ENCODE measurements at places on chromosomes 1 and 21. TPM values are rescaled to one million over a fixed set of nuclear protein-coding genes. Genes with fewer than 3 reads are reported as not detected.

SLC35F3 gene
- total RNA-seq = 0.30 TPM

CHI3L2 gene
- 0.89 TPM for total RNA-seq

B3GALT2 gene
- 0.37 TPM for total RNA-seq

AMY1B gene
- total RNA-seq = not detected

PLPPR4 gene
- total RNA-seq = not detected

CELA3B gene
- not detected for total RNA-seq

INSRR gene
- total RNA-seq = not detected

PAPPA2 gene
- 15.4 TPM for total RNA-seq

ANGPTL3 gene
- not detected for total RNA-seq

MFAP2 gene
- total RNA-seq = 34.6 TPM

NLRP3 gene
- total RNA-seq = 2.4 TPM

LDLRAD1 gene
- not detected for total RNA-seq

EDN2 gene
- total RNA-seq = not detected

RGS18 gene
- total RNA-seq = not detected

ORC1 gene
- 3.2 TPM for total RNA-seq

GUK1 gene
- 379 TPM for total RNA-seq

SPATA46 gene
- total RNA-seq = not detected

BMP8B gene
- not detected for total RNA-seq

LRRC39 gene
- 0.37 TPM for total RNA-seq

KTI12 gene
- total RNA-seq = 11.9 TPM

WDR64 gene
- total RNA-seq = not detected

OR2AK2 gene
- total RNA-seq = not detected

C1orf105 gene
- not detected for total RNA-seq

FMO5 gene
- total RNA-seq = 0.32 TPM

FCRLB gene
- 3.7 TPM for total RNA-seq

C1QA gene
- total RNA-seq = not detected

VWA5B1 gene
- not detected for total RNA-seq

PRMT6 gene
- 11.9 TPM for total RNA-seq

SYT14 gene
- 0.89 TPM for total RNA-seq

RXRG gene
- total RNA-seq = not detected

CNR2 gene
- total RNA-seq = not detected

PWP2 gene
- 4.8 TPM for total RNA-seq

CASQ2 gene
- not detected for total RNA-seq

NEXN gene
- total RNA-seq = 19.3 TPM

C1orf167 gene
- not detected for total RNA-seq

GLMN gene
- total RNA-seq = 10.9 TPM

SPATA1 gene
- total RNA-seq = 0.59 TPM

LCE3D gene
- not detected for total RNA-seq

DCST1 gene
- not detected for total RNA-seq

IGSF9 gene
- not detected for total RNA-seq

ADAMTS5 gene
- total RNA-seq = 4.5 TPM

KCNE1 gene
- 0.30 TPM for total RNA-seq

FNDC10 gene
- 2.6 TPM for total RNA-seq

CELA2A gene
- not detected for total RNA-seq

ADCY10 gene
- 0.05 TPM for total RNA-seq

RERE gene
- 60.9 TPM for total RNA-seq

GPR52 gene
- total RNA-seq = 0.59 TPM

Measured in smooth muscle cell of the umbilical artery (primary cell).